ENCODE measurements at places on chromosomes 6 and 20.

GRCh38 chr6:25248123-25248522 is 31.1 kb upstream of the CARMIL1 start:
- DNase-seq, result no peak

DNA sequence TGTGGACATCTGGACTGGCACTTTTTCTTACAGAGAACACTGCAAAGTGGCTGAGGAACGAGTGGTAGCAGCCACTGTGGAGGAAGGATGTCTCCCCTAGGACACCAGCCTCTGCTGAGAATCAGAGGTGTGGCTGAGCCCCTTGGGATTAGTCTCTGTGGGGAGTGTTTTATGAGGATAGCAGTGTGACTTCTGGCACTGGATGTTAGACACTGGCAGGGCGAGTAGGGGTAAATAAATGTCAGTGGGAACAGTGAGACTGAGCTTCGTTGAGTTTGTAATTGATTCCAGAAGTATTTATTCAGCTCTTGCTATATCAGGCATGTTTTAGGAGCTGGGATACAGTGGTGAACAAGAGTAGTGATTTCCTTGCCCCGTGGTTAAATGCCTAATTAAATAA is 124.0 kb downstream of the JARID2 start:
- DNase-seq, result no peak

GRCh38 chr6:108576709-108577108 is 16.0 kb downstream of the FOXO3 start:
- peak; percentile 71 for DNase-seq

DNA sequence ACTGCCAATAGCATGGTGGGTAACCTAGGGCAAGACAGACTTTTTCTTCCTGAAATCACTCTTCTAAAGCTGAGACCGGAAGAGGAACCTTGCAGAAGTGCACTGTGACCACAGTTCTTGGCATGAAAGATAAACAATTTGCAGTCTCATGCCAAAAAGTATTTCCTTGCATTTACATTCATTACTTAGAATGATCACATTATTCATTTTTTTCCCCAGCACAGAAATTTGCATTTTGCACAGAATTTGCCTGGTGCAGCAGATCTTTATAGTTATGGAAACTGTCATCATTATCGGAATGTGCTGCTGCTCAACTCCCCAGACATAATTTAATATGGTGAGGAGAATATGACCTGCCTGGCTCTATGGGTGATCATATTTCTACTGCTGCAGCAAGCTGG is 42.2 kb upstream of the EDN3 start:
- DNase-seq, result peak; percentile 54

- DNase-seq, result peak; percentile 71
Observed at GRCh38 chr6:32937230-32937633, 3.6 kb downstream of the HLA-DMB start.

- no peak for DNase-seq
Observed at GRCh38 chr6:105896052-105896820, 189.9 kb upstream of the PRDM1 start.

- DNase-seq, result peak; percentile 70
Observed at GRCh38 chr6:10901770-10902169, 14.9 kb downstream of the SYCP2L start.

GRCh38 chr20:3307725-3308124 is 68.7 kb upstream of the SLC4A11 start:
- DNase-seq, result peak; percentile 41

DNA sequence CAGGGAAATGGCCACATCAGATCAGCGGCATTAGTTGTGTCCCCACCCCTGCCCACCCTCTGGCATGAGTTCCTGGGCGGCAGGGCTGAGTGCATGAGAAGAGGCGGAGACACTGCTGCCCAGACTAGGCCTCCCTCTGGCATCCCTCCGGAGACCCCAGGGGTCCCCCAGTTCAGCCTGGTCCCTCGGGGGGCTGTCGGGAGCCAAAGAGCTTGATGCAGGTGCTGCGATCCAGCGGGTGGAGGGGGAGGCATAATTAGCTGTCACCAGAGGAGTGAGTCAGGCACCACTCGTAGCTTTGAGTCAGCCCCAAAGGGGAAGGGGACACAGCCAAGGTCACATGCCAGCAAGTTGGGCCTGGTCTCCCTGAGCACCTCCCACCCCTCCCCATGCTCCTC is 34.5 kb downstream of the DLGAP4 start:
- no peak for DNase-seq

GRCh38 chr6:53180678-53181077 is 32.0 kb upstream of the GCM1 start:
- no peak for DNase-seq

GRCh38 chr6:49582529-49582928 is 32.1 kb downstream of the C6orf141 start:
- no peak for DNase-seq

GRCh38 chr20:39234520-39235095 is 272.5 kb downstream of the DHX35 start:
- no peak for DNase-seq

DNA sequence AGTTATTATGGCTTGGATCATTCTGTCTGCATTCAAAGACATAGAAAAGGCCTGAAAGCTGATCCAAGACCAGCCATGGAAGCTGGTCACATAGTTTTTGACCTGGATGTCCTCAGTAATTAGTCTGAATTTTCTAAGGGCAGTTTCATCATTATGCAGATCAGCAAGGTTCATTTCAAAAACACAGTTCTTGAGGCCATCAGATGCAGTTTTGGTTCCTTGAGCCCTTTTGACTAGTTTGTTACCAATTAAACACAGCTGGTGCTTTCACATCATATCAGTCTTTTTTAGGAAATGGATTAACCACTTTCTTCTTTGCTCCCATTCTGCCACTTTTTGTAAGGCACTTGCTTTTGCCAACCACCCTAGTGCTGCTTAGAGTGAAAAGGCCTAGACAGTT is 129.4 kb downstream of the NCOA3 start:
- DNase-seq, result no peak

GRCh38 chr6:756224-756623 is 63.3 kb upstream of the EXOC2 start:
- no peak for DNase-seq

- DNase-seq, result no peak
Observed at GRCh38 chr20:16939051-16939450, 190.9 kb downstream of the OTOR start.

DNA sequence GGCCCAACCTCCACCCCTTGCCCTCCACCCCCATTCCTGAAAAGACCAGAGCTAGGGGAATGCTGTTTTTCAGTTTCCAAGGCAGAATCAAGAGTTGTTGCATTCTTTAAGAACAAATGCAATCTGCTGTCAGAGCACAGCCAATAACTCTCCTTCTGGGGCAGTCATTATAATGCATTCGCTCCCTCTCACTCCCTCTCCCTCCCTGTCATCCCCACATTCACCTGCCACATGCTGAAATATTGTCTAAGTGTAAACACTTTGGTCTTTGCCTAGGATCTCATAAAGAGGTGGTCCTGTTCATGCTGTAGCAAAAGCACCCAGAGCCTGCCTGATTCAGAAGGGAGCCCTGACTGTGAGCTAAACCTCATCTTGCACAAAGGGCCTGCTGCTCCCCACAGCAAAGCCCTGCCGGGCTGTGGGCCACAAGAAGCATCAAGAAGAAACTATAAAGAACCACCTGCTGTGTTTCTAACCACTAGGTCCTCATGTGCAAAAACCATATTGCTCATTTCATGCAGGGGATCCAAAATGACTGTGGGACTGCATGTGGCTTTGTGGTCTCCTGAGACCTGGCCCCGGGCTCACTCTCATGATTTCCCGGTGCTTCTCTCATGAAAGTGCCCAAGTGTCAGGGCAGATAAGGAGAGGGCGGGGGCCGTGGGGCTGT is 85.6 kb downstream of the GPR6 start:
- DNase-seq, result no peak

- no peak for DNase-seq
Observed at GRCh38 chr20:61609461-61609860, 357.4 kb downstream of the CDH4 start.

DNA sequence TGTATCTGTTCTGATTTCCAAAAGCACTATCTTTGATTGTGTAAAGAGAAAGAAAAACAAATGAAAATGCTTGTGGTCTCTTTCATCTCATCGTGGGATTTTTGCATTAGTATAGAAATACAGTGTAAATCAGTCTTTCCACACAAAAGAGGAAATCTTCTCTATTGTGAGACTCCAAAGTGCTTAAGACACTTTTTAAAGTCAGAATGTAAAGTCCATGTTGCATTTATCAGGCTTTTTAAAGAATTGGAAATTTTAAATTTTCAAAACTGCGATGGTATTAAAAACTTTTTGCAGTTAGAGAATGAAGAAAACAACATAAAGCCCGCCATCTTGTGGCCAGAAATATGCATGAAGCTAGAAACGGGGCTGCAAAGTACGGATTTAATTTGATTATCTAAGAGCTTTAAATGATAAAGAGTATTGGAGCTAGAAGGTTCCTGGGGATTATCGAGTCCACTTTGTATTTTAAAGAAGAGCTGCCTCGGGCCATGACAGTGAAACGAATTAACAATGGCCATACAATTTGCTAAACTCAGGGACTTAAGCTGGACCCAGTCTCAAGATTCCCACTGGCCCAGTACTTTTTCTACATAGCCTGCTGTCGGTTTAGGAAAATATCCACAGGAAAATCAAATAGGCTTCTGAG is 339.6 kb downstream of the ARHGAP18 start:
- peak; percentile 46 for DNase-seq

- DNase-seq, result no peak
Observed at GRCh38 chr6:158321960-158322359, 9.7 kb downstream of the TULP4 start.

DNA sequence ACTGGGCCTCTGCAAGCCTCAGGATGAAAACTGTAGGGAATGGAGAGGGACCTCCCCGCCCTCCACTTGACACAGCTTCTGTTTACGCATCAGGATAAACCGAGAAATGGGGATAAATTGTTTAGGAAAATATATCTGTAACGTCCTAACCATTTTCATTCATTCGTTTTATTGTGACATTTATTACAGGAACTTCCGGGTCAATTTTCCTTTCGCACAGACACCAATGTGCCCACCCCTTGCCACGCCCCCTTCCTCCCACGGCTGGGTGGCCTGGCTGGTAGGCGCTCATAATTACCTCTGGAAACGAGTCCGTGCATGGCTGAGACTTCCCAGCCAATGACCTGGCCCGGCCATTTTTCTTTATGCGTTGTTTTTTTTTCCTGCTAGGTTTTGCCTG is 96.1 kb downstream of the BMP7 start:
- no peak for DNase-seq

GRCh38 chr6:106122306-106122918 is 36.3 kb downstream of the PRDM1 start:
- DNase-seq, result no peak

DNA sequence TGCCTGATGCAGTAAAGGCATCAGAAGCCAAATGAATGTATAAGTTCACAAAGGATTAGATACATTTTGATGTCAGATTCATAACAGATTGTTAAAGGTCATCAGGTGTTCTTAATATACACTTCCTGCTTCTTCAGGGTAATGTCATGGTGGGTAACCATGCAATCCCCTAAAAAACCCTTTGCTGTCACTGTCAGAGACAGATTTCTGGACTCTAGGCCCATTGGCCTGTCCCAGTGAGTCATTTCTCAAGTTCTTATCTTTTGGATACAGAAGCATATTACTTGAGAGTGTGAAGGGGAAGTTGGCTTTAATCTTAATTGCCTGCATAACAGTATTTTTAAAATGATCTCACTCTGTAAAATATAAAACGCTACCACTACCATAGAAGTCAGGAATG is 895.6 kb upstream of the MAP3K7 start:
- peak; percentile 14 for DNase-seq

DNA sequence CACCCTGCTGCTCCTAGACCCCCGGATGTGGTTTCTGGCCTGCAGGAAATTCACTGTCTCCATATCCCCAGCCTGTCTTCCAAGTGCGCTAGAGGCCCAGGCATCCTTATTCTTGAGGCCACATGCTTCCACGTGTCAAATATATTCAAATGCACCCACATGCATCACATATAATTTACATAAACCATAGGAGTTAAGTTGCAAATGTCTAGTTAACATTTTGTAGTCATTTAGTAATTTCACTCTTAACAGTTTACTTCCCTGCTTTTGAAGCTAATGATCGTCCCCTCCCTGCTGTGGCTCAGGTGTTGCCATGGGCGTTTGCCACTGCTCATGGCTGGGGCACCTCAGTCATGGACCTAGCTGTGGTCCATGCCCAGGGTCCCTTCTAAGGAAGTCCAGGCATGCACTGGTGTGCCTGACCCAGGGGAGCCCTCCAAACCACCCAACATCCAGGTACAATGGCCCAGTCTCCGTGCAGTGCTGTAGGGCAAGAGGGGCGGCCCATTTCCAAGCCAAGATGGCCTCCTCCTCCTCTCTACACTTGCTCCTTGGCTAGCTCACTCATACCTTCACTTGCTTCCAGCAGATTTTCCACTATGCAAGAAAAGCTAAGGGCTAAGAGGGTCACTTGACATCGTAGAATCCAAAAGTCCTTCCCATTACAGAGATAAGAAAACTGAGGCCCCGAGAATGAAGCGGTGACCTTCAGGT is 42.4 kb downstream of the FGD2 start:
- DNase-seq, result no peak

- DNase-seq, result no peak
Observed at GRCh38 chr20:58131151-58131550, 97.3 kb downstream of the ANKRD60 start.

GRCh38 chr20:2405693-2406065 is 25.0 kb downstream of the TGM6 start:
- DNase-seq, result no peak

GRCh38 chr6:150773969-150774368 is 91.5 kb upstream of the MTHFD1L start:
- no peak for DNase-seq

GRCh38 chr6:7108964-7109836 is 1.4 kb downstream of the RREB1 start:
- peak; percentile 68 for DNase-seq

DNA sequence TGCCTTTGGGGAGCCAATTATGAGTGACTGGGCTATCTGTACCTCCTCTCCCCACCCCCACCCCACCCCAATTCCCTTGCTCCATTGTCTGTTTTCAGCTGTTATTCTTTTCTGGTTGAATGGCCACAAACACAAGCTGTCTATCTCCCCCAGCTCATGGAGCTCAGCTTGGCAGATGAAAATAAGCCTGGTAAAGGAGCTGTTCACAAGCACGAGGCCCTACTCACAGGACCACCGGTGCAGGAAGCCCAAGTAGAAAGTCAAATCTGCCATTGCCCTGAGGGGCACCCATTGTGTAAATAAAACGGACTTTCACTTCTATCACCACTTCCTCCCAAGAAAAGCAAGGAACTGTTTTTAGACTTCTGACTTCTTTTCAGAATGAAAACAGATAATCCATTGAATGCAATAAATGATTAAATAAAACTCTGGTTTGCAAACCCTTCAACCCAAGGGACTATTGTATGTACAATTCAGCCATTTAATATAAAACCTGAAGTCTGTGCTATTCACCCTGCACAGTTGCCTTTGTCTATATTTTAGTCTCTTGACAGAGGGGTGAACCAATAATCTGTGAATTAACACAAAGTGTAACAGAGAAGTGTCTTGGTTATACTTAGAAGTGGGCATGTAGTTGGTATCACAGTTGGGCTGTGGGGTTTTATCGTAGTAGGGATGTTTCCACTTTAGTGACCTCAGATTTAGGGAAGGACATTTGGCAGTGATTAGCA is 27.7 kb downstream of the RIPOR2 start:
- DNase-seq, result no peak

- DNase-seq, result no peak
Observed at GRCh38 chr6:170116636-170117035, 174.2 kb downstream of the DLL1 start.

- DNase-seq, result no peak
Observed at GRCh38 chr6:149228311-149228955, 89.1 kb upstream of the TAB2 start.

- DNase-seq, result no peak
Observed at GRCh38 chr6:74073429-74073828, 377.4 kb downstream of the CD109 start.

Measured in suppressor macrophage treated with lipopolysaccharide for 1 hour (primary cell).